HCT116 (cell line): ENCODE measurements at places on chromosomes 12 and 14. TPM values are rescaled to one million over a fixed set of nuclear protein-coding genes. Genes with fewer than 3 reads are reported as not detected.
A peak's percentile ranks its signal among the peaks of the same experiment; 100 is the strongest.

The LRCOL1 gene
- total RNA-seq: not detected

The CLECL1 gene
- total RNA-seq: not detected

The TMTC1 gene
- 2.0 TPM for total RNA-seq

The CATSPERB gene
- total RNA-seq: 0.74 TPM

The XPOT gene
- 120 TPM for total RNA-seq

The ETFBKMT gene
- 1.7 TPM for total RNA-seq

The ABCC9 gene
- 0.05 TPM for total RNA-seq

The TMEM132D gene
- not detected for total RNA-seq

The HOXC10 gene
- total RNA-seq: 3.8 TPM

The SERPINA12 gene
- not detected for total RNA-seq

The RPS6KL1 gene
- total RNA-seq: 6.7 TPM

The KRT75 gene
- not detected for total RNA-seq

The HOXC5 gene
- 1.1 TPM for total RNA-seq

GRCh38 chr14:71115821-71116567 lies 208.7 kb downstream of the PCNX1 start:
- DNase-seq: no peak

- no peak for DNase-seq
Observed at GRCh38 chr12:62761658-62762057, 173.3 kb downstream of the PPM1H start.

DNA sequence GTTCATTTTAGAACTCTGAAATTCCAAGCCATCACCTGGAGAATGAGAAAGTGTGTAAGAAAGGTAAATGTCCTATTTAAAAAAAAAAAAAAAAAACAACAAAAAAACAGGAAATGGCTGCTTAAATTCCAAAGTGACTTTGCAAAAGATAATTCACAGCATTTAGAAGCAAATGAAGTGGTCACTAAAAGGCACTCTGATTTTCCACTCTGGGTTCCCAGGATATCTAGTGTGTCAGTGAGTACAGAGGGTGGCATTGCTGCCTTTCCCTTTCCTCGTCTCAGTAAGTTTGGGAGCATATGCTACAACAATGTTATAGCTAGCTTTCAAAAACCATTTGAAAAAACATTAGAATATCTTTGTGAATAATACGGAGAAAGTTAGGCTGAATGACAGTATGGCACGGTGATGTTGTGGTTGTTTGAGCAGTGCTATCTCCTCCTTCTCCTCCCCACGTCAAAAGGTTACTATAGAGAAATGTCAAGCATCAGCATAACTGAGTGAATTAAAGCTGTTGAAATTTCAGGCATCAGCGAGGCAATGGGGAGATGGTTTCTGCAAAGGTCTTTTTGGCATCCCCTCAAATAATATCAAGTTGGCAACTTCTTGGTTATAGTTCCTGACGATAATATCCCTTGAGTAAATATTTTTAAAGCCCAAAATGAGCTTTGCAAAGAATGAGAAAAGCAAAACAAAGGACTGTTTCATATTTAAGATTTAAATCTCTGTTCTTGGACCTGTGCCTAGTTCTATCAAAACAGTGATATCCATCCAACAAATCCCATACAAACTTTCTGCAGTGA lies 164.5 kb upstream of the E2F7 start:
- no peak for DNase-seq

GRCh38 chr12:131444220-131445164 lies 266.4 kb upstream of the SFSWAP start:
- no peak for DNase-seq

GRCh38 chr12:113929312-113929989 lies 36.7 kb downstream of the RBM19 start:
- no peak for DNase-seq

DNA sequence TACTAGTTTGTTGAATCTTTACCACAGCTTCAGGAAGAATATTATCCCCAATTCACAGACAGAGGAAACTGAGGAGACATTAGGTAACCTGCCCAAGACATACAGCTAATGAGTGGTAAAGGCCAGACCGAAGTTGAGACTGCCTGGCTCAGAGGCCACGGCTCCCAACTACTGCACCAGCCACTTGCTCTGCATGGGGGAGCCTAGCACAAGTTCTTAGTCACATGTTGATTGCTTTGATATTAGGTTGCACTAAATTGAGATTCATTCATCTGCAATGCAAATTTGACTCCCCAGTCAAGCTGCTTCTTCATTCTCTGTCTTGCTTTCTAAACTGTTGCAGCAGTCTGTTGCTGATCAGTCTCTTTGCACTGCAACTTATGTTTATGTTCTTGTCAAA lies 25.9 kb upstream of the POLR3B start:
- DNase-seq: no peak

DNA sequence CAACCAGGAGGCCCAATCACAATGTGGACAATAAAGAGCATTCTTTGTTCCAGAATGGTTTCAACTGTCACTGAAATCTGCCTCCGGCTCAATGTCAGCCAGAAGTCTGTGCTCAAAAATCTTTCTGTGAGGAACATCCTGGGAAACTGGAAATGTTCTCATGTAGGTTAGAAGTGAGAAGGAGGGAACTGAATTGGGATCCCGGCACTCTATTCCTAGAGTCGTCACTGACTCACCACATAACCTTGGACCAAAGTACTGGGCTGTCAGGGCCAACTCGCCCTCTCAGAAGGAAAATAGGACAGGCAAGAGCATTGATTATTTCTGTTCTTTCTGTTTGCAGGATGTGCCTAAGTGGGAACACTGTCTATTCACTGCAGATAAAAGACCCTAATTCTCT lies 57.6 kb downstream of the PRKAB1 start:
- DNase-seq: no peak

GRCh38 chr12:103558879-103559278 lies 28.2 kb upstream of the STAB2 start:
- DNase-seq: no peak

DNA sequence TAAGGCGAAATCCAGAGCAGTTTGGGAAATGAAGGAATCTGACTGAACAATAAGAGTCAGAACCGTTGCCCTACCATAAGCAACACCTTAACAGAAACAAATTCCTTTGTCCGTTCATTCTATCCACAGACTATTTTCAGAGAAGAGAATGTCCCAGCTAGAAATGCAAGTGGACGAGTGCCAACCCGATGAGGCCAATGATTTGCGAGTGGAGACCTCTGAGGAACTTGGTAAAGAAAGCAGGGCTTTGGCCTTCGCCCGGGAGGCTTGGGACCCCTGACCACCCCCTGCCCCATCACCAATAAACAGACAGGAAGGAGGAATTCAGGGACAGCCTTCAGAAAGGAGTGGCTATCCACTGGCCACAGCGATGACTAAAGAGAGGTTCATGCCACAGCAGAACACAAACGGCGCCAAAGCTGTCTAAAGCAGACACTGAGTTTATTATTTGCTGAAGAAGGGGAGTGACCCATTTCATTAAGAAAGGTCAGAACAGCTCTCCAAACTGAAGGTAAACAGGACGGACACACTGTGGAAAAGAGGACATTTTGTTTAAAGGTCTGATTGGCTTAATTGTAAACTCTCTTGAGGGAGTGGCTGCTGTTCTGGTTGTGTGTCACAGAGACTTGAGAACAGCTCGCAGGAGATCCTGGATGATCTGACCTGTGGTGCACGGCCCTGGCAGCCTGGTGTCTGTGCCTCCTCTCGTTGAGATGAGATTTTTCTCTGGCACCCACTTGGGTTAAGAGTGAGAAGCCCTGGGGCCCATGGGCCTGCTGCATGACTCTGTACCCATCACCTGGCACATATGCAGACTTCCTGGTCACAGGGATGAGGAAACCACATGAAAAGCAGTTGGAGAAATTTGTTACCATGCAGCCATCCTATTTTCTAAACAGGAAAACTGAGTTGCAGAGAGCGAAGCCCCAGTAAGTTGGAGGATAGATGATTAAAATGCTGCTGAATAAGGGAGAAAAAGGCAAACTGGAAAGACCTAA lies 142.0 kb upstream of the PZP start:
- no peak for DNase-seq

- no peak for DNase-seq
Observed at GRCh38 chr12:15423629-15424028, 101.3 kb downstream of the PTPRO start.

DNA sequence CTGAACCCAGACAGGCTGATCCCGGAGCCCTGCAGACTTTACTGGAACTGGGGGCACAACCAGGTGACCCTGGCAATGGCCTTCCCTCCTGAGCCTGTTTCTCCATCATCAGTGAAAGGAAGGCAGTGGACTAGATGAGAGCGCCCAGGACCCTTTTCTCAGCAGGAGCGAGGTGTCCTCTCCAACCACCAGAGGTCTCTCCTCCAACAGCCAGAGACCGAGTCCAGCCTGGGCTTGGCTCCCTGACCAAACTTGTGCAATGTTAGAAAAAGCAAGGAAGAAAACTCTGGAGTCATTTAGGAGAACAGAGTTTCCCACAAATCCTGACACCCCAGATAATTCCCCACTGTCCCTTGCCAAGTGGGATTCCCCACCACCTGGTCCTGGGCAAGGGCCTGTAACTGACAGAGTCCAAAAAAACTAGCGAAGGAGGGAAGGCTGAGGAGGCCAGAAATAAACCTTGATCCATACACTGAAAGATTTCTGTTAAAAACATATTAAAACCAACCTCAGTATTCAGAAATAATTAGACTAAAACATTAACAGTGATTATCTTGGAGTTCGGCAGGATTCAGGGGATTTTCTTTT lies 9.0 kb downstream of the RPS6KL1 start:
- peak; percentile 12 for DNase-seq

GRCh38 chr14:97824218-97824617 lies 1027.0 kb downstream of the VRK1 start:
- DNase-seq: no peak

GRCh38 chr14:52067873-52068614 lies 815 bp downstream of the NID2 start:
- DNase-seq: no peak

DNA sequence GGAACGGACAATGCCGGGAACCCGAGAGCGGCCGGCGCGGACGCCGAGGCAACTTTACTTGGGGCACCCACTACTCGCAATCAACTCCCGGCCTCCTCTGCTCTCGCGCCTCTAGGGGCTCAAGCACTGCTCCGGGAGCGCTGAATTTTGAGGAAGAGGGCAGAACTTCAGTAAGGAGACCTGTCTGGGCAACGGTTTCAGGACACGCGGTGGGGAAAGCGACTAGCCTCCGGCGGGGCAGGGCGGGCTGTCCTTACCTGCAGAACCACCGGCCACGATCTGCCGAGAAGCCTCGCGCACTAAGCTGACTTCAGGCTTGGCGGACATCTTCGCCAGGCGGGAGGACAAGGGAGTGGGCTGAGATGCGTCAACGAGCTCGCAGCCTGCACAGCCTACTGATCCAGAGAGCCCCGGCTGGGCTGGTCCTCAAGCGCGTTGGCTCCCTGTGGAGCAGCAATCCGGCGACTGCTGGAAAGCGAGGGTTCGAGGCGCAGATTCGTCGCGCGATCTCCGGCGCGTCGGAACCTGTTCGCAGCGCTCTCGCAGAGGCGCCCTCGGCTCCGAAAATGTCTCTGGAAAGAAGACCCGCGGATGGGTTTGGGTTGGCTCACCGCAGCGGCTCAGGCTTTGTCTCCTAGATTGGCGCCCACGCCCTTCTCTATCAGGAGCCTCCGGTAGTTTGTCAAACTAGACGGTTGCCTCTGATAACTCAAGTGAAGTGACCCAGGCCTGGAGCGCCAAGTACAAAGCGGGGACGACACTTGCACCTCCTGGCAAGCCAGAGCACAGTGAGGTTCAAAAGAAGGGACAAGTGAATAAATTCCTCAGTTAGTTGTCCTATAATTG lies at the start of gene SLC25A21:
TSS of gene SLC25A21 (minus strand) at position 583 of the 846 bp plus-strand sequence.
- DNase-seq: peak; percentile 71

DNA sequence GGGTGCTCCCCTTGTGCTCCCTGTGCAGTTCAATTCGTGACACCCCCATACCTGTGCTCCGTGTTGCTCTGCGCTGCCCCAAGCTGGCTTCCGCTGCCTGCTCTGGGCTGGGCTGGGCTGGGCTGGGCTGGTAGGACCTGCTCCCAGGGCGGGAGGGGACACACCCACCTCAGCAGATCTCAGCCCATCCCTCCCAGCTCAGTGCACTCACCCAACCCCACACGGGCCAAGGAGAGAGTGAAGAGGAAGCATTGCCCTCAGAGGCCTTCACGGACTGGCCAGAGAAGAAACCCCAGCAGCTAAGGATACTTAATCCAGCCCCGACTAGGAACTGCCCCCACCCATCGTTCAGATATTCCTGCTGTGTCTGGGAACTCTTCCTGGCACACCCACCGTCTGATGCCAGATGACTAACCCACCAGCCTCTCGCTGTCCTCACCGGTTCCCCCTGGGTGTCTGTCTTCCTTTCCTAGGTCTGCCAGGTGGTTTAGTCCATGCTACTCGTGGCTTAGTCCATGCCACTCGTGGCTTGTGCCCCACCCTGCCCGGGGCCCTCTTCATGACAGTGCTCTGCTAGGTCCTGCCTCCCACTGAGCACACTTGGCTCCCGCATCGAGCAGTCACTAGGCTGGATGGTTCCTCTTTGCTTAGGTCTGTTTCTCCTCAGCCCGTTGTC lies at the start of gene LPAR5:
TSS of gene LPAR5 (minus strand) at position 104 of the 676 bp plus-strand sequence. CDS start 14,711 bp downstream, outside the sequence.
- DNase-seq: peak; percentile 32
